ENCODE measurements at places on chromosomes 2 and 18. TPM values are rescaled to one million over a fixed set of nuclear protein-coding genes. Genes with fewer than 3 reads are reported as not detected.

DSG1 gene
- total RNA-seq = not detected

DNA sequence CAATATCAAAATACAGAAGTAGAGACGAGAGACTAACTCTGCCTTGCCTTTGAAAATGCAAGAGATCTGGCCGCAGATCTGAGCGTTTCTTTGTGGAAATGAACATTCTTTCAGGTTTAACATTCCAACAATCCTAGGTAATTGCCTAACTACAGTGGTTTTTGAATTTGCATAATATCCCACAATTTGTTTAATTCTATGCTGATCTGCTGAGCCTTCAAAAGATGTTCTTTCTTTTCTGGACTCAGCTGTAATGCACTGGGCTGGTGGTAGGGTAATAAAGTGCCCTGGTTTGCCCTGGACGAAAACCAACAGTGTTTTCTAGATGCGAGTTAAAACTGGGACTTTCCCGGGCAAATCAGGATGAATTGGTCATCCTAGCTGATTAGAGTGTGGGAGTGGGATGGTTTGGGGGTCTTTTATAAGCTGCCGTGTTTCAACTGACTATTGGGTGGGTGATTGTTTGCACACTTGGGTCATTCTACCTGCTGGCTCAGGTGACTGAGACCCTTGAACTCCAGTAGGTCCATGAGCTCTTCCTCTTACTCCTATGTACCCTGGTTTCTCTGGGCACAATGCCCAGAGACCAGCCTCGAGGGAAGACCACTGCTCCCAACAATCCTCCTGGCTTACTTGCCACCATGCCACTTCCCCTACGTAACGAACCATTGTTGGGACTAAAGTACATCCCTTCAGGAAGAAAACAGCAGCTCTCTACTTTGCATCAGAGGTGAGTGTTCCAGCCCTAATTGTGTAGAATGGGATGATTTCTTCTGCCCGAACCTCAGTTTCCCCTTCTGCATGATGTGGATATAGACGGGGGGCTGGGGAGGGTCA, 3.4 kb upstream of the PAX8 start:
- no peaks in the 10 kb centered on the region for H3K36me3 ChIP-seq
- H3K27ac ChIP-seq = no peak overlapping the region
- H3K4me1 ChIP-seq = peaks cover 2% of the 10 kb centered on the region
- H3K27me3 ChIP-seq = peaks cover 24% of the 10 kb centered on the region
- H3K4me3 ChIP-seq = no peak overlapping the region
- no peak for DNase-seq

- H3K27me3 ChIP-seq = peaks cover 3% of the 10 kb centered on the region
- H3K36me3 ChIP-seq = peaks cover 4% of the 10 kb centered on the region
- H3K4me1 ChIP-seq = peaks cover 7% of the 10 kb centered on the region
- DNase-seq = no peak
Observed at GRCh38 chr2:118094503-118094902, 6.2 kb downstream of the INSIG2 start.

DNA sequence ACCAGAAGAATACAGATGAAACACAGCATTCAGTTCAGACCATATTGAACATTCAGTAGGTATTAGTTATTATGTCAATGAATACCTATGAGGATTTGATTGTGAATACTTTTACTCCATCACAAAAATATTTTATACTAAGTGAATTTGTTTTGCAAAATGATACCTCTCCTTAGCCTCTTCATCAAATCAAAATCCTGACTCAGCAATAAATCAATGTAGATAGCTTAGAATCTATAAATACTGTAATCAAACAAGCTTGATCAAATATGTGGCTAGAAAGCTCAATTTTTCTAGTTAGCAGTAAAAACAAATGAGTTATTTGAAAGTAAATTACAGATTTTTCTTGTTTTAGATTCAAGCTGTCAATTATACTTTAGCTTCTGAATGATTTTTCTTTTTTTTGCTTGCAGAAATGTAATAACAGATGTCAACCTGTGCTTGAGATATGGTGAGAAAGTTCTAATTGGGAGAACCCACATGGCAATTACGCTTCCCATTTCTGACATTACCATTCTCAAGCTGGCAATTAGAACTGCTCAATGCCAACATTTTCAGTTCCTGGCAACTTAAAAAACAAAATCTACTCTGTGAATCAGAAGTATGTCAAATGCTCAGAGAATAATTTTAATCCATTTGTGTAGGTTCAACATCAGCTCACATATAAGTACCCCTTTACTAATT, 109.6 kb downstream of the PRELID3A start:
- H3K27ac ChIP-seq = no peak overlapping the region
- no peak overlapping the region for H3K4me3 ChIP-seq
- no peaks in the 10 kb centered on the region for H3K36me3 ChIP-seq

- no peak overlapping the region for H3K4me3 ChIP-seq
- H3K4me1 ChIP-seq = peaks cover 13% of the 10 kb centered on the region
- peaks cover 8% of the 10 kb centered on the region for H3K27me3 ChIP-seq
- DNase-seq = no peak
Observed at GRCh38 chr2:9722451-9722850, 91.7 kb upstream of the YWHAQ start.

Data from glutamatergic neuron (in vitro differentiated cells).